Peyer's patch (tissue), 4 donors: ENCODE measurements at places on chromosomes 16 and 17. TPM values are rescaled to one million over a fixed set of nuclear protein-coding genes. Genes with fewer than 3 reads are reported as not detected.
A peak's percentile ranks its signal among the peaks of the same experiment; 100 is the strongest.

- no peaks in the 10 kb centered on the region for H3K36me3 ChIP-seq
- no peak overlapping the region for H3K27ac ChIP-seq
- no peak for DNase-seq
- H3K4me3 ChIP-seq, result peak overlapping the region; percentile 33
These were observed 1.3 kb downstream of the GUCY2D start for GRCh38 chr17:8003594-8004181.

DNA sequence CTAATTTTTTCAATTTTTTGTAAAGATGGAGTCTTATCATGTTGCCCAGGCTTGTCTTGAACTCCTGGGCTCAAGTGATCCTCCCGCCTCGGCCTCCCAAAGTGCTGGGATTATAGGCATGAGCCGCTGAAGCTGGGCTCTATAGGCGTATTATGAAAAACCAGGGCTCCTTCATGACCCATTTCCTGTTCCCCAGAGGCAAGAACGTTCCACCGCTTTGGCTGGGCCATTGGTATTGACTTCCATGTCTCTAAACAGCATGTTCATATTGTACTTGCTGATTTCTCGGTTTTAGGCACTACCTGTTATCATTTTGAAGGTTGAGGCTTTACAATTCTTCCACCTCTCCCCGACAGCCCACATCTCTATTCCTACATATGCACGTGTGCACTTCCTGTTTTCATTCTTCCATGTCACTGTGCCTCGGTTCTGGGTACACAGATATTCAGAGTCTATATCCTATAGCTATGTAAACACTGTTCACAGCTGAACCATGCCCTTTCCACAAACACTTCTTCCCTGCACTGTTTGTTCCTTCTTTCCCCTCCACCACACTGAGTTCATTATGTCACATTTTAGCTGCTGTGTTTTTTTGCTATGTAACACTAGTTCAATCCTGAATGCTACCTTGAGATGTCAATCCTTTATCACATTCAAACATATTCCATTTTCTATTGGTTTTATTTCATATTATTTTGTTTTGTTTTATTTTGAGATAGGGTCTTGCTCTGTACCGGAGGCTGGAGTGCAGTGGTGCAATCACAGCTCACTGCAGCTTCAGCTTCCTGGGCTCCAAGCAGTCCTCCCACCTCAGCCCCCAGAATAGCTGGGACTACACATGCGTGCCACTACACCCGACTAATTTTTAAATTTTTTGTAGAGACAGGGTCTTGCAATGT, 16.8 kb upstream of the MAPK3 start:
- DNase-seq, result no peak
- no peaks in the 10 kb centered on the region for H3K27me3 ChIP-seq
- H3K4me1 ChIP-seq, result no peaks in the 10 kb centered on the region

The MYH11 gene
- 91.6 TPM for total RNA-seq

The DNASE1 gene
- total RNA-seq, result 721 TPM
